Umbilical cord (tissue), 2 donors: ENCODE measurements at places on chromosomes 16 and 17.
A peak's percentile ranks its signal among the peaks of the same experiment; 100 is the strongest.

- DNase-seq = no peak
Measured at GRCh38 chr17:42340691-42341127, 47.5 kb downstream of the STAT3 start.

DNA sequence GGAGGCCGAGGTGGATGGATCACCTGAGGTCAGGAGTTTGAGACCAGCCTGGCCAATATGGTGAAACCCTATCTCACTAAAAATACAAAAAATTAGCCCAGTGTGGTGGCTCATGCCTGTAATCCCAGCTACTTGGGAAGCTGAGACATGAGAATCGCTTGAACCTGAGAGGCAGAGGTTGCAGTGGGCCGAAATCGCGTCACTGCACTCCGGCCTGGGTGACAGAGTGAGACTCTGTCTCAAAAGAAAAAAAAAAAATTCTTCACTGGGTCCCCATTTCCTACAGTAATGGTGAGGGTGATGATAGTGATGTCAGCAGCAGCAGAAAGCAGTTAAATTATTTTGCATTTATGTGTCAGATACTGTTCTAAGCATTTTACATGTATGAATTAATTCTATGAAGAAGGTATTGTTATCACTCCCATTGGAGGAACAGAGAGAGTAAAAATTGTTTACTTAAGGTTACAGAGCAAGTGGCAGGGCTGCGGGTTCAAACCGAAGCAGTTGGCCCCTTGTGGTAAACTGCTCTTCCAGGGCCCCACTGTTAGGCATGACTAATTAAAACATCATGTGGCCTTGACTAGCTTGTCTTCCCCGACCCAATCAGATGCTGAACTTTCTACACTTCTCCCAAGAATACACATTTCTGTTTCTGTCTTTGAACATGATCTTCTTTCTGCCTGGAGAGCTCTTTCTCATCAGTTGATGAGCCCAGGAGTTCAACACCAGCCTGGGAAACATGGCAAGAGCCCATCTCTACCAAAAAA lies 45.8 kb downstream of the STAT3 start:
- no peak for DNase-seq

DNA sequence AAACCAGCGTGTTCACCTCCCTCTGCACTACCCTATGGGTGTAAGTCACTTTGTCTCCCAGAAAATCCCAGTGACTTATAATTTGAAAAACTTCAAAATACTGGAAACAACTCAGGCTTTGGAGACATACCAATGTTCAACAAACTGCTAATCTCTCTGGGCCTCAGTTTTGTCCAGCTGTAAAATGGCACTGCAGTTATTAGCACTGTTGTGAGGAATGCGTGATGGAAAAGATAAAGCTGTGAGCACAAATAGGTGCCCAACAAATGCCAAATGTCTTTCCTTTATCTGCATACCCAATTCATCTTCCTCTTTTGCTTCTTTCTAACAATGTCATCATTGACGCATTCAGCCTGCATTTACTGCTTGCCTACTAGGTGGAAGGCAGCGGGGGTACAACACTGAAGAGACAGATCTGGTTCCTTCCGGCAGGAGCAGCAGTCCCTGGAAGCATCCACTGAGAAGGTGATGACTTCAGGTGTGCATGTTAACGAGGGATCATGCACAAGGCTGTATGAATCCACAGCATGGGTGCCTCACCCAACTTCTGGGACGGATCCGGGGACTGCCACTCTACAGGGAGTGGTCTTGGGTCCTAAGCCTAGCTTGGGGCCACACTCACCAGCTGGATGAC lies 63.4 kb downstream of the CYTH1 start:
- no peak for DNase-seq

DNA sequence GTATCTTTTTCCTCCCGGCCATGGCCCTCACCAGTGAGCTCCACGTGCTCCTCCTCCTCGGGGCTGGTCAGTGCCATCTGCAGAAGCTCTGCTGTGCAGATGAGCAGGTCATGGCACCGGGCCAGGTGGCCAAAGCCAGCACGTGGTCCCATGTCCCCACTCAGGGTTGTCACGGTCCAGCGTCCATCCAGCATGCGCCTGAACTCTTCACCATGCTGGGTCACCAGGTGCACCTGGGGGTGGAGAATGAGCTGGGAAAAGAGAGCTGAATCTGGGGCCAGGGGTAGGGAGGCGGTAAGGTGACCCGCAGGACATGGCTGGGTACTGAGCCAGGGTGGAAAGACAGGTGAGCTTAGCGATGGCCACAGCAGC lies 1.3 kb downstream of the DHX58 start:
- DNase-seq = no peak

GRCh38 chr16:79713609-79714309 lies 113.2 kb upstream of the MAF start:
- DNase-seq = no peak

DNA sequence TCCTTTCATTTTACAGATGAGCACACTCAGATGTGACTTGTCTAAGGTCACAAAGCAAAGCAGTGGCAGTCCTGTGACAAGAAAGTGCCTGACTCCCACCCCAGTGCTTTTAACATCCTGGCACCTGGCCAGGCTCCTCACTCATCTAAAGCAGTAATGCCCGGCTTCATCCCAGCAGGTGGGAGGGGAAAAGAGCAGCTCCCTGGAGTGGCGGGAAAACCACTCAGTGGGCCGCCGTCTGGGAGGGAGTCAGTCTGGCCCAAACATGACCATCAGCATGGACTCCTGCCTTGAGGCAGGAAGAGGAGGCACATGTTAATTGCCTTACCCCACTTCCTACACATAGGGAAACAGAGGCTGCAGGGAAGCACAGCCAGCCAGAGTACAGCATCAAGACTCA lies 2.6 kb downstream of the PCGF2 start:
- DNase-seq = no peak

- no peak for DNase-seq
Measured at GRCh38 chr17:45104497-45104896, 27.8 kb downstream of the PLCD3 start.

- no peak for DNase-seq
Measured at GRCh38 chr16:56493126-56493525, 26.7 kb downstream of the BBS2 start.

DNA sequence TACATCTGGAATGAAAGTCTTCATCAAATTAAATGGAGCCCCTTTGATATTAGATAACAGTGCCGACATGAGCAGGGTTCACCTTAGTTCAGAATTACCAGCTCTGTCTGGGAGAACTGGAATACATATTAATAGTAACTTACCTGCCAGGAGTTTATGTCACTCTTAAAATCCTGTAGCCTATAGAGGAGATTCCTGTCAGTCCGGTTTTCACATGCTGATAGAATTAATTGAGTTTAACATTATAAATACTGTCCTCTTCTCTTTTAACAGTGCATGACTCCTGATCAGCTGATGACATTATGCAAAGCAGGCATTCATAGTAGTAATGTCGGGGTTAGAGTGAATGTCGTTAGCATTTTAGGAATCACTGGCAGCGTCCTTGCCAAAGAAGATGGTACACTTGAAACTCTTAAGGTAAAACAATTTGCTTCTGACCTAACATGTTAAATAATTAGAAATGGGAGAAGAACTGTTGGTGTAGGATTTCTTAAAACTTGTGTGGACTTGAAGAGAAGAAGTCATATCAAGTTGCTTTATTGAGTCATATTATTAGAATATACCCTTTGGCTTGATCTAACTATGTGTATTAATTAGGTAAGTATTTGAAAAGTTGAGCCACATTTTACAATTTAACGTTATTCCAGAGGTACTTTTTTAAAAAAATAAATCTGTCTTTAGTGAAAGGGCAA lies 34.3 kb downstream of the HEATR3 start:
- DNase-seq = peak; percentile 6

- no peak for DNase-seq
Measured at GRCh38 chr17:64180089-64181073, 50.4 kb upstream of the ERN1 start.

DNA sequence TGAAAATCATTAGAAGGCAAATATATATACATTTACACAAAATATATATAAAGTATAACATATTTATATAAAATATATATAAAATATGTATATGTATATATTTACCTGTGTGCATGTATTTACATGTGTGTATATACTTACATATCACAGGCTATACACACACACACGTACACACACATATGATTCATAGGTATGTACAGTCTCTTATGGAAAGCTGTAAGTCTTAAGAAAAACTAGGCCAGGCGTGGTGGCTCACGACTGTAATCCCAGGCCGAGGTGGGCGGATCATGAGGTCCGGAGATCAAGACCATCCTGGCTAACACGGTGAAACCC lies 14.7 kb downstream of the TOM1L2 start:
- DNase-seq = no peak

- no peak for DNase-seq
Measured at GRCh38 chr16:68275611-68276191, 11.4 kb downstream of the SLC7A6 start.

- DNase-seq = no peak
Measured at GRCh38 chr17:77723909-77724875, 234.3 kb upstream of the TNRC6C start.
